ENCODE measurements at places on chromosomes 5 and 9.

GRCh38 chr9:121954477-121955140 is 138.5 kb downstream of the TTLL11 start:
- no peak for DNase-seq

DNA sequence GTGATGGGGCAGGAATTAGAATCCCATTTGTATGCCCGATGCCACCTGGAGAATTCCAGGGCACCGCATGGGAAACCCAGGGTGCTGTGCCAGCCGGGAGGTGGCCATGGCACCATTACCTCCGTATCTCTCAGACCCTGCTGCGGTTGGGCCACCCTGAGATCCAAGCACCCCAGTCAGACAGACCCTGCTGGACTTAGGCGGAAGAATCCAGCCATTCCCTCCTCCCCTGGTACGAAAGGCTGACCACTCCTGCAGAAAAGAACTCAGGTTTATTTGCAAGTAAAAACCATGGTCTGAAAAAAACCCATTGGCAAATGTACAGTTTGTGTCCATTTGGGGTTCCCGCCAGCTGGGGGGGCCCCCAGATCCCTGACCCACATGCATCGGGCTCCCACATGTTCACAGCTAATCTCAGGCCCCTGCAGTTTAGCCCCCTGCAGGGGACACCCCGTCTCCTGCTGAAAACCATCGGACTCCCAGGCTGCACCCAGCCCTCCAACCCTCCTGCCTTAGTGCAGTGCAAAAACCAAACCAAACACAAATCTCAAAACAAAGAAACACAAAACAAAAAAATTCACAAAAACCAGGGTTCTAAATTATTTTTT is 23.6 kb upstream of the SARDH start:
- DNase-seq: no peak

DNA sequence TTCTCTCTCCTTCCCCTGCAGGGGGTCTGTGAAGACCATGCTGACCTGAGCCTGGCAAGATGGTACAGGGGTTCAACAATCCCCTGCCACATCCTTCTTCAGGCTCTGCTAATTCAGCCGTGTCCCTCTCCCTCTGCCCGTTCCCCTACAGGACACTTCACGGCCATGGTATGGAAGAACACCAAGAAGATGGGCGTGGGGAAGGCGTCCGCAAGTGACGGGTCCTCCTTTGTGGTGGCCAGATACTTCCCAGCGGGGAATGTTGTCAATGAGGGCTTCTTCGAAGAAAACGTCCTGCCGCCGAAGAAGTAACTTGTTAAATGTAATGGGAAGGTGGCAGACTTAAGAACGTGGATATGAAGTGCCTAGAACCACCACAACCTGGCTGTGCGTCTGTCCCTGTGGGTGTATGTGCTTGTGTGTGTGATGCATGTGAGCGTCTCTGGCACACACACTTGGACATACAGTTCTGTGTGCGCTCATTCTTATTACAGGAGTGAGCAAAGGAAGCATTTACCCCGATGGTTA is 6.9 kb upstream of the CCIN start:
- DNase-seq: no peak

GRCh38 chr5:11139217-11139865 is 378.3 kb upstream of the DAP start:
- DNase-seq: no peak

- DNase-seq: no peak
Measured at GRCh38 chr5:14708551-14708950, 44.0 kb downstream of the OTULIN start.

GRCh38 chr9:81396528-81396927 is 292.8 kb downstream of the TLE1 start:
- DNase-seq: no peak

All from activated naive CD4-positive, alpha-beta T cell (primary cell).